ENCODE measurements at places on chromosomes 5 and 9. TPM values are rescaled to one million over a fixed set of nuclear protein-coding genes. Genes with fewer than 3 reads are reported as not detected.
A peak's percentile ranks its signal among the peaks of the same experiment; 100 is the strongest.

DNA sequence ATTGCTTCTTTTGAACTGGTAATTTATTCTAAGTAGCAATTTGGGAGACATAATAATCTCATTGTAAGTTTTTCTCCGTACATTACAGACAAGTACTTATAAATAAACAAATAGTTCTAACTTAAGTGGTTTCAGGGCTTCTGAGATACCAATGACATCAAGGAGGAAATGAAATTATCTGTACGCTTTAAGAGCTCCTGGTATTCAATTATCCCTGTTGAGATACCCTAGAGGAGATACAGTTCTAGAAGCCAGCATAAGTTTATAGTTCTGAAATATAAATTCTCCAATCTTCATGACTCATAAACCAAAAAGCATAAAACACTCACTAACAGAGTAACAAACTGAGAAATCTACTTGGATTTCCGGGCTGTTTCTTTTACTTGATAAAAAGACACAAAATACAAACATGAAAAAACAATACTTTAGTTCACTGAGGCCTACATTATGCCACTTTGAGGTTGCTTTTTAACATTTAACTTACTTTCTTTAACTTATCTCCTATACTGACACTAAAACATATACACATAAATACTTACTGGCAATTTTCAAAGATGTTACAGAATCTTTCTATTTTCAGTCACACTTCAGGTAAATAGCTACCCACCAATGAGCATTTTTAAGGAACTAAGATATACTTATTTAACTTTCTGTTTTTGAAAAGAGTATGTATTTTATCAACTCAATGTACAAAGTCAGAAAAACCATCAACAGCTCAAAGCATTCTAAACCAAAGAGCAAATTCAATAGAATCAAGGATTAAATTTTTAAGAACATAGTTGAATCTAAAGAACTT, 7.5 kb downstream of the DCTN4 start:
- no peak for DNase-seq

DNA sequence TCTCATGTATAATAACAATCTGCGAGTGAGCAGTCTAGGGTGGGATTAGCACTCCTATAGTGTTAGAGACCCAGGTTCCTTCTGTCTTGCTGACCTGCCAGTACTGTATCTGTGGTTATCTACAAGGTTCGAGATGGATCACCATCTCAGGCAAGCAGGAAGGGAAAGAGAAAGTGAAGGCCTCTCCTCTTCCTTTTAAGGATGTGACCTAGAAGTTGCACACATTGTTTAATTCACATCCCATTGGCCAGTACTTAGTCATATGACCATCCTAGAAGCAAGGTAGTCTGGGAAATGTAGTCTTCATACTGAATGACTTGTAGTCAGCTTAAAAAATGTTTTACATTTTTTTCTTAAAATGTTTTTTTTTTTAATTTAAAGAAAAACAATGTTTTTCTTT, 168.6 kb downstream of the CARTPT start:
- no peak for DNase-seq

DNA sequence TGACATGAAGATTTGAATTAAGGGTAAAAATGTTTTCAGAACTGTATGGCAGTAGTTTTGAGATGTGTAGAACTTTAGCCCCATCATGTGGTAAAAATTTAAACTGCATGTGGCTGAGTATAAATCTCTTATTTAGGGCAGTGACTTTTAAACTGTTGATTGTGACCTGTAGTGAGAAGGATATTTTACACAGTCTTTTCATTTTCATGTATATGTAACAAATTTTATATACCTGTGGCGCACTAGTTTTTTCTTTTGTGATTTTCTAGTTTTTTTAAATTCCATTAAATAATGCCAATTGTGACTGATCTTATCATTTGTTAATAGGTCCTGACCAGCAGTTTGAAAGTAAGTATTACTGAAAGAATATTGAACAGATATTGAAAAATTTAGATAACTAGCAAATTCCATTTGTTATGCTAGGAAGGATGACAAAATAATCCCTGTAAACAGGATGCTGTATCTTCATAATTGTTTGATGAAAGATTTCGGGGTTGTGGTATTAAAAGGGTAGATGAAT, 47.2 kb downstream of the GPBP1 start:
- no peak for DNase-seq

DNA sequence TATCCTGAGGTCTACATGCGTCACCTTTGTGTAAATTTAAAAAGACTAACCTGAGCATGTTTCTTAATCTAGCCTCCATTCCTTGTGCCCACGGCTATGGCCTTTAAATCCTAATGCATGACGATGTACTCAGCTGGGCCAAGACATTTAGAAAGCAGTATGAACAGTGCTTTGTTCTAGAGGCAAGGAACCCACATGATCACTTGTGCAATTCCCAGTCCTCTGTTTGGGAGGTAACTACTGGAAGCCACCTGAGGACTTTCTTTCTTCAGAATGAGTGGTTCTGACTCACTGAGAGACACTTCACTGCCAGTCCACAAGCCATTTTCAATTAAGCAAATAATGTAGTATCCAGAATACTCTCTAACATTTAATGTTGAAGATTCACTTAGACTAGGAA, 181.3 kb downstream of the RAB3C start:
- no peak for DNase-seq

GRCh38 chr9:105141976-105142250, 102.5 kb upstream of the SLC44A1 start:
- DNase-seq, result no peak

DNA sequence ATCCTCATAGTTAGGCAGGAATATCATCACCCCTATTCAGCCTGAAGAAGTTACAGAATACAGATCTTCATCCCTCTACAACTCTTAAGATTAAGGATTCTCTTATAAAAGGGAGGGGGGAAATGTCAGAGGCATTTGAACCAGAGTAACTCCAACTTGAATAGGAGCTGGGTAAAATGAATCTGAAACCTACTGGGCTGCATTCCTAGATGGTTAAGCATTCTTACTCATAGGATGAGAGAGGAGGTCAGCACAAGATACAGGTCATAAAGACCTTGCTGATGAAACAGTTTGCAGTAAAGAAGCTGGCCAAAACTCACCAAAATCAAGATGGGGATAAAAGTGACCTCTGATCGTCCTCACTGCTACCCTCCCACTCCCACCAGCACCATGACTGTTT, 14.4 kb downstream of the FREM1 start:
- no peak for DNase-seq

- no peak for DNase-seq
Observed at GRCh38 chr9:125085703-125086477, 57.4 kb downstream of the SCAI start.

- no peak for DNase-seq
Observed at GRCh38 chr5:35908814-35909213, 29.6 kb downstream of the CAPSL start.

- DNase-seq, result no peak
Observed at GRCh38 chr5:181186022-181186421, 19.0 kb downstream of the TRIM7 start.

DNA sequence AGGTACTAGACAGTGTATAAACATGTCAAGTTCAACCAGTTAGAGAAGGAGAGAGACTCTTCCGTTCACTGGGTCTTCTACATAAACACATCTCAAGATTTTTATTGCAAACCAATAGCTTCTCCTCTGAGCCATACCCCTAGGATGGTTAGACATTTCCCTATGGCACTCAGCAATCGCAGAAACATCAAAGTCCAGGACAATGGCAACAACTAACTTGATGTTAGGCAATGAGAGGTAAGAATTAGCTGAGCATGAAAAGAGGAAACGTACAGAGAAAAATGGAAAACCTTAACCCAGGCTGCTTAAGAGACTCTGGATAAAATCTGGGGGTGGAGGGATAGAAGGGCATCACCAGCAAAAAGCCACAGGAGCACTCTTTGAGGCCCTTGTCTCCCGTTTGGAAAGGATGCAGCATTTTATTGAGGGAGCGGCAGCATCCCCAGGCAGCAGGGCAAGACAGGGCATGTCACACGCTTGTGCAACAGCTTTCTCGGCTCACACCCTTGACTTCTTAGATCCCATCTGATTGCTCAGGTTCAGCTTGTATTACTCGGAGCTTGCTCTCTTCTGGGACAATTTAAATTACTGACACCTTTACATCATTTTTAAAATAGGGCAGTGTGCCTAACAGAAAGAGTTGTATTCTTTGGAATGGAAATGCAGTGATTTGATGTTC, 8.6 kb upstream of the PSAT1 start:
- no peak for DNase-seq

- peak; percentile 44 for DNase-seq
Observed at GRCh38 chr9:107653263-107653821, 163.8 kb upstream of the KLF4 start.

DNA sequence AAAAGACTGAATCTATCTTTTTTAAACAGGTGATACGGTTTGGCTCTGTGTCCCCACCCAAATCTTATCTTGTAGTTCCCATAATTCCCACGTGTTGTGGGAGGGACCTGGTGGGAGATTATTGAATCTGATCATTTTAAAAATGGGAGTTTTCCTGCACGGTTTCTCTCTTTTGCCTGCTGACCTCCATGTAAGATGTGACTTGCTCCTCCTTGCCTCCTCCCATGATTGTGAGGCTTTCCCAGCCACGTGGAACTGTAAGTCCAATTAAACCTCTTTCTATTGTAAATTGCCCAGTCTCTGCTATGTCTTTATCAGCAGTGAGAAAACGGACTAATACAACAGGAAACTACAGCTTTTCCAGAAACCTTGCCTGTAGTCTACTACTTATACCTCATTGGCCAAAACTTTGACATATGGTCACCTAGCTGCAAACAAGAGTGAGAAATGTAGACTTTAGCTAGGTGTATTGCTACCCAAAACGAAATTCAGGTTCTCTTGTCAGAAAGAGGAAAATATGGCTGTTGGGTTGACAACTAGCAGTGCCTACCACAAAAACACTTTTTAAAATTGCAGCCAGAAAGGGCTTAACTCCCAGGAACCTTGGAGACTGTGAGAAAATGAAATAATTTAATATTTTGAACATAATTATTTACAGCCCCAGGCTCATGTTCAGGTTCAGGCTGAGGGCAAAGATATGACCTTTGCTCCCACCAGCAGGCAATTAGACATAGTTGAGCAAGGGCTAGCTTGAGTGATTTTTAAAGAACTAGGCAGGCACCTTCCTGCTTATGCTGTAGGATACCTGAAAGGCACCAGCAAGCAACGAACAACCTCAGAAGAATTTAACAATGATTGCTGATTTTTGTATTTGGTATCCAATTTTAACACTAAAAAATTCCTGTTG, 7.4 kb upstream of the AGGF1 start:
- DNase-seq, result no peak

DIPK1B gene
- 11.5 TPM for total RNA-seq

F2RL2 gene
- 9.5 TPM for total RNA-seq

CD274 gene
- total RNA-seq, result 0.13 TPM

C5orf52 gene
- not detected for total RNA-seq

RGP1 gene
- 33.7 TPM for total RNA-seq

FOXD4L6 gene
- not detected for total RNA-seq

Data from MG63 (cell line).